Activated B cell treated with CpG ODN at 0.5 μM for 24 hours (primary cell): ENCODE measurements at places on chromosomes 4 and X. TPM values are rescaled to one million over a fixed set of nuclear protein-coding genes. Genes with fewer than 3 reads are reported as not detected.

DNA sequence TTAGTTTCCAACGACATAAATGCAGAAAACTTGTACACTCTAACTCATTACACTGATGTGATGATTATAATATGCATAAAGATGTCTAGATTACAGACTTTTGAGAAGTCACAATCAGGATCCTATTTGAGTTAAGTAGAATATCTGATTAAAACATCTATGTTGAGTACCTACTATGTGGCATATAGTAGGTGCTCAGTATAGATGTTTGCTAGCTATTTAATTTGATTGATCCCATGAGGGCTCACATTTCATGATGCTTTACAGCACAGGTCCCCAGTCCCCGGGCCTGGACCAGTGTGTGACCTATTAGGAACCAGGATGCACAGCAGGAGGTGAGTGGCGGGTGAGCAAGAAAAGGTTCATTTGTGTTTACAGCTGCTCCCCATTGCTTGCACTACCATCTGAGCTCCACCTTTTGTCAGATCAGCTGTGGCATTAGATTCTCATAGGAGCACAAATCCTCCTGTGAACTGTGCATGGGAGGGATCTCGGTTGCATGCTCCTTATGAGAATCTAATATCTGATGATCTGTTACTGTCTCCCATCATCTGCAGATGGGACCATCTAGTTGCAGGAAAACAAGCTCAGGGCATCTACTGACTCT, 33.0 kb upstream of the CXCL8 start:
- no peak overlapping the region for H3K4me3 ChIP-seq
- H3K27me3 ChIP-seq: no peaks in the 10 kb centered on the region
- no peaks in the 10 kb centered on the region for H3K4me1 ChIP-seq
- H3K36me3 ChIP-seq: no peaks in the 10 kb centered on the region
- no peak for DNase-seq
- H3K27ac ChIP-seq: no peak overlapping the region

DNA sequence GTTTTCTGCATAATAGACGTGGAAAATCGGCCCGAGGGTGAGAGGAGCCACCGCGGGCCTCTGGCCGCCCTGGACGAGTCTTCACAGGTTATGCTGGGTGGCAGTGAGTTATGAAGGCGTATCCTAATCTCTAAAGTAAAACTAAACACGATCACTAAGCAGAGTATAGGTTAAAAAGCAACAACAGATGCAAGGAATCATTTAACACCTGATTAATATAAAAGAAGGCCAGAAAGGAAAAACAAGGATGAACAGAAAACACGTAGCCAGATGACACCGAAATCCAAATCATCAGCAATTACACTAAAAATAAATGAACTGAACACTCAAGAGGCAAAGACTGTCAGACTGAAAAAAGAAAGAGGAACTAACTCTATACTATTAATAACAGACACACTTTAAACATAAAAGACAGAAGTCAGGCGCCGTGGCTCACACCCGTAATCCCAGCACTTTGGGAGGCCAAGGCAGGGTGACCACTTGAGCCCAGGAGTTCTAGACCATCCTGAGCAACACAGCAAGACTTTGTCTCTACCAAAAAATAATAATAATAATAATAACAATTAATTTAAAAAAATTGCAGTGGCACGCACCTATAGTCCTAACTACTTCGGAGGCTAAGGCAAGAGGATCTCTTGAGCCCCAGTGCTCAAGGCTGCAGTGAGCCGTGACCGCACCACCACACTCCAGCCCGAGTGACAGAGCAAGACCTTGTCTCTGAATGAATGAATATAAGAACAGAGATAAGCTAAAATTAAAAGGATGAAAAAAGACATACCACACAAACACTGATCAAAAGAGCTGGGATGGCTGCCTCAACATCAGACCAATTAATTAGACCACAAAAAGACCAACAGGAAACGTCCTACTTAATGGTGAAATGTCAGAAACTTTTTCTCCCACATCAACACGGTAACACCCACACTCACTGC, 30.0 kb downstream of the CTBP1 start:
- peak overlapping the region; percentile 75 for H3K4me3 ChIP-seq
- peaks cover 43% of the 10 kb centered on the region for H3K36me3 ChIP-seq
- peak overlapping the region; percentile 81 for H3K27ac ChIP-seq
- no peaks in the 10 kb centered on the region for H3K27me3 ChIP-seq

- no peaks in the 10 kb centered on the region for H3K27me3 ChIP-seq
- DNase-seq: no peak
- H3K4me3 ChIP-seq: no peak overlapping the region
- H3K4me1 ChIP-seq: no peaks in the 10 kb centered on the region
These were observed 294.6 kb downstream of the TRIML1 start for GRCh38 chr4:188433741-188434315.

GRCh38 chr4:52001616-52002015, 18.5 kb downstream of the LRRC66 start:
- no peak overlapping the region for H3K27ac ChIP-seq

Gene FUNDC2
- total RNA-seq: 62.0 and 67.6 TPM in 2 replicates

DNA sequence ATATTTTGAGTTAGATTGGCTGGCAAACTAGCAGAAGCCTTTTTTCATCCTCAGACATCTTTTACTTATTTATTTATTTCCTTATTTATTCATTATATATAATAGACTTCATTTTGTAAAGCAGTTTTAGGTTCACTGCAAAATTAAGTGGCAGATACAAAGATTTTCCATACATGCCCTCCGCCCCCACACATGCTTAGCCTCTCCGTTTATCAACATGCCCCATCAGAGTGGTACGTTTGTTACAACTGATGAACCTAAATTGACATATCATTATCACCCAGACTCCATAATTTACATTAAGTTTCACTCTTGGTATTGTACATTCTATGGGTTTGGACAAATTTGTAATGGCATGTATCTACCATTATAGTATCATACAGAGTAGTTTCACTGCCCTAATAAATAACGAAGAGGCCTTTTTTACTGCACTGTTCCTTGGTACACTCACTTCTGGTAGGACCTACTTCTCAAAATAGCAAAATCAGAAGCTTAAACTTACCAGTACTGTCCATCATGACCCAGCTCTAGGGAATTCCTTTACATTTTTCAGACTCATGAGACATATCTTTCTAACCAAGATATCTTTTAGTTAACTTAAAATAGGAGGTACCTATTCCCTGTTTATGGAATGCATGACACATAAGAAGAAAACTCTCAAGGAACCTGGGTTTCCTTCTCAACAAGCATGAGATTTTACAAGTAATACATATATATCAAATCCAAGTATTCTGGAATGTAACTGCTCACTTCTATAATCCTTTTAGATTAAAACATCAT, 4.8 kb upstream of the TMPRSS11B start:
- no peaks in the 10 kb centered on the region for H3K36me3 ChIP-seq
- H3K4me1 ChIP-seq: no peaks in the 10 kb centered on the region
- peaks cover 7% of the 10 kb centered on the region for H3K27me3 ChIP-seq
- no peak overlapping the region for H3K4me3 ChIP-seq
- DNase-seq: no peak
- no peak overlapping the region for H3K27ac ChIP-seq
